ENCODE measurements at places on chromosomes 1 and 21.

DNA sequence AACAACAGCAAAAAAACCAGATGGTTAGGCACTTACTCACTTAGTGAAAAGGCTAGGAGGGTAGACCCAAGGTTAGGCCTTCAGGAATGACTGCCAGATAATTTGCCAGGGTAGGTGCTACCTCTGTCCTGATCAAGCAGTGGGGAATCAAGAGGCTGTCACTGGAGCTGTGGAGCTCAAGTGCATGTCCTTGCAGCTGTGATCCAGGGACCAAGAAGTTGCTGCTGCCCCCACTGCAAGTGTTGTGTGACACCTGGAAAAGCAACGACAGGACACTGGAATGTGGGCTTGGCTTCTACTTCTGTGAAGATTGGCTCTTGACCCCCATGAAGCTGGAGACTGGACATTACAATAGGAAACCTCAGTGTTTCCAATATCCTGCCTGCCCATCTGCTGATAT is 72.1 kb downstream of the PEX14 start:
- peak; percentile 78 for DNase-seq

DNA sequence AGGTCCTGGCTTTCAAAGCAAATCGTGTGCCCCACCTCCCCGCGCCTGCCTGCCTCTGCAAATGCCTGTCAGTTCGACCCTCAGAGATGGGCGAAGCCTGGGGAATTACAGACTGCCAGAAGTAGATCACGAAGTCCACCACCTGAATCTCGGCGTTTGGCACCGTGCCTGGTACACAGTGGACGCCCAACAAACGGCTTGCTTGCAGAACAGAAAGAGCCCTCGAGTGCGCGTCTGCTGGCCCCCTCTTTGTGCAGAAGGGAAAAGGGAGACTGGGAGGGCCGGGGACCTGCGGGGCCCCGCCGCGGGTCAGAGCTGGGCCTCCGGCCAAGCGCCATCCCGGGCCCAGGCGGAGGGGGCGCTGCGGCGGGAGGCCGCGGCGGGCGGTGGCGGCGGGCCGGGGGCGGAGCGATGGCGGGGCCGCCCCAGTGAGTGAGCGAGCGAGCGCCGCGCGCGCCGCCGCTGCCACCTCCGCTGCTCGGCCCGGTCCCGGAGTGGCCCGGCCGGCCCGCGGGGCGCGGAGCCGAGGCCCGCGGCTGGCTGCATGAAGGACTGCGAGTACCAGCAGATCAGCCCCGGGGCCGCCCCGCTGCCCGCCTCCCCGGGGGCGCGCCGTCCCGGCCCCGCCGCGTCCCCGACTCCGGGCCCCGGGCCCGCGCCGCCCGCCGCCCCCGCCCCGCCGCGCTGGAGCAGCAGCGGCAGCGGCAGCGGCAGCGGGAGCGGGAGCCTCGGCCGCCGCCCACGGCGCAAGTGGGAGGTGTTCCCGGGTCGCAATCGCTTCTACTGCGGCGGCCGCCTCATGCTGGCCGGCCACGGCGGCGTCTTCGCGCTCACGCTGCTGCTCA is at the start of gene ZDHHC18:
Gene ZDHHC18, plus strand, starts transcription at position 428 of the 845 bp plus-strand sequence. Its CDS starts 117 bp downstream, at position 545.
- peak; percentile 79 for DNase-seq

GRCh38 chr1:95003433-95003738 is 69.4 kb downstream of the ALG14 start:
- no peak for DNase-seq

DNA sequence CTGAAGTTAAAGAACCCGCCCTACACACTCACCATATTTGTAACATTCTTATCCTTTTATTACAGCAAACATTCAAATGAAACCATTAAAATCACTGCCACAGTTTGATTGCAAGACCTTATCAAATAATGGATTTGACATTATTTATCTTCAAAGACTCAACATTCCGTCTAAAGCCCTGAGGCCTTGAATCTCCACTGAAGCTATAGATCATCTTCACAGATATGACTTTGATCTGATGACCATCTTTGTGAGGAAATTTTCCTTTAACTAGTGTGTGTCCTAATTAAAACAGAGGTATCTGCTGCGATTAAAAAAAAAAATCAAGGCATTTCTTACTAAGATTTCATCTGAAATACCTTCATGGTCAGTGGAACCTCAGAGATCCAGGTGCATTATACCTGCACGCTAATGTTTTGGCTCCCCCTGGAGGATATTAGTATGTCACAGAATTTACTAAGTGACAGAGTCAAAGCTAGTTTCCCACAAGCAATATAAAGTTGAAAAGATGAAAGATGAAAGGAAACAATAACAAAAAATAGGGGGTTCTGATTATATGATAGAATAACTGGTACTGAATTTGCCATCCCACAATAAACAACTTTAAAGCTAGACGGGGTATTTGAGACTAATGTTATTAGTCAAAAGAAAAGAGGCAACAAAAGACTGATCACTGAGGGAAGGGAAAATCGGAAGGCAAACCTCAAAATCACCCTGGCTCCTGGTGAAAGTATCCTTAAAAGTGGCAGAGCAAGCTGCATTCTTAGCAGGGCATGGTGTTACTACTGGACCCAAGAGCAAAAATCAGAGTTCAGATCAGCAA is 923.4 kb downstream of the NCAM2 start:
- DNase-seq, result no peak

- peak; percentile 7 for DNase-seq
These were observed 170.8 kb downstream of the NFIA start for GRCh38 chr1:61253059-61253735.

- no peak for DNase-seq
These were observed at the start of gene TBX19 for GRCh38 chr1:168280296-168280927. Gene TBX19, plus strand, starts transcription at chr1:168280877. Its CDS starts 214 bp downstream, at chr1:168281091.

DNA sequence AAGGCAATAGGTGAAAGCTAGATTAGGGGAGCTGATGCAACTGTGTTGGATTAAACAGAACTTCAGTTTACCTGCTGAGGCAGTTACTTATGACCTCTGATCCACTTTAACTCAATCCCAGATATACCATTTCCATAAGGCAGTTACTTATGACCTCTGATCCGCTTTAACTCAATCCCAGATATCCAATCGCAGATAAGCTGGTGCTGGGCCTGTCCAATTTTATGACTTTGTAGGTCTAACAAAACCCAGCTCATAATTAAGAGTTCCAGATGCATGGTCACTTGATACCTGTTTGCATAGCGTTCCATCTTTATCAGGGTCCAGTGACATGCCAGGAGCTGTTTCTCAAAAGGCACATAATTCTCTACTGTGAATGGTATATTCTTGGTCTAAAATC is 396.0 kb downstream of the AGBL4 start:
- no peak for DNase-seq

- no peak for DNase-seq
These were observed 1.2 kb downstream of the WNT4 start for GRCh38 chr1:22141554-22142314.

DNA sequence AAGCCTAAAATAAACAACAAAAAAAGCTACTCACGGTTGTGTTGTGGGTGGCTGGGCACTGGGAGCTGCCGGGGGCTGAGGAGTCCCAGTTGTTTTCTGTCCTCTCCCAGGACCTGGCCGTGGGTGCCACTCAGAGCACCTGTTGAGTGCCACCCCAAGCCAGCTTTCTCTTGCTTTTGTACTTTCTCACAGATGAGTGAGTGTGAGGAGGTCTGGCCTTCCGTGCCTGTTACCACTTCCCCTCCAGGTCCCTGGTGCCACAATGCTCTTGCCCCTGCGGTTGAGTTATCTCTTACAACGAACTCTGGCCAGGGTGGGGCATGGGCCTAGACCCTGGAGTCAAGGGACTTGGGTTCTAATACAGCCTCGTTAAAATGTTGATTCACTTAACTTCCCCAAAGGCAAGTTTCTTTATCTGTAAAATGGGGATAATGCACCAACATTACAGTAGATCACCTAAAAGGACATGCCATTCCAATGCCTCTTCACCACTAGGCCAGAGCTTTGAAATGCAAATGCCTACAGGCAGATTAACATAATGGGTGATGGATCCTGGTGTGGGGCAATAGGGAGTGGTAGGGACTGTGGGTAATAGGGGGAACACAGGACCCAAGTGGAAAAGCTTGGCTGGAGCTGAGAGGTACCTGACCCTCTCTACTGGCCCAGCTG is at the start of gene CNR2:
Gene CNR2, minus strand, starts transcription at position 151 of the 669 bp plus-strand sequence. CDS start 37,745 bp downstream, outside the sequence.
- DNase-seq, result no peak

- DNase-seq, result peak; percentile 49
These were observed 24.5 kb downstream of the CXADR start for GRCh38 chr21:17537299-17537698.

DNA sequence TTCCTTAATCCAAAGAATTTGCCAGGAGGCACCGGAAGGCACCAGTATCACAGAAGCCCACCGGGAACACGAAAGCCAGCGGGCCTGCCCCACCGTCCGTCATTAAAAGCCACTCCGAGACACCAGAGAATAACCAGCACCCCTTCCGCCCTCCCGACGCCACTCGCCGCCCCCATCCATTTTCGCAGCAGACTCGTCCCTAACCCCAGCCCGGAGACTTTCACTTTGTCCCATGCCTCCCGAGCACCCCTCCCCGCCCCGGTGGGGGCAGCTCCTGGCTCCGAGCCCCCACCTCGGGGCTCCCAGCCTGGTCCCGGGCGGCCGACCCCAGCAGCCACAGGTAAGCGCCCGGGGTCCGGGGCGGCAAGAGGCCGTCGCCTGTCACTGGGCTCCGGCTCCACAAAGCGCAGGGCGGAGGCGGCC is 105.4 kb downstream of the SLC45A1 start:
- DNase-seq, result no peak

- no peak for DNase-seq
These were observed 535.5 kb downstream of the LRRIQ3 start for GRCh38 chr1:73662526-73662925.

DNA sequence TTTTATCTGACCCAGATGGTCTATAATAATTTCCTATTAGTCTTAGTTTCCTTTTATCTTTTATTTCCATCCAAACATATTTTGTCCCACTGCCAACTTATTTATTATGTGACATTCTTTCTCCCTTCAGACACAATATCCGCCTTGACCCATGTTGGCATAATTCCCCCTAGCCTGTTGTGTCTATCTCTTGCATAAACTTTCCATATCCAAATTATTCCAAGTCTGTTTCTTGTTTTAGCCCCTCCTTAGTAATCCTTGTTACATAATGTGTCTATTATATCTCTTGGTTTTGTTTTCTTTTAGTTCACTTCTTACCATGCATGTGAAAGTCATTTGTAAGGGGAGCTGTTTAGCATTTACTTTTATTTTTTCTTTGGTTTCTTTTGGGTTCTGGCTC is 81.6 kb upstream of the CACHD1 start:
- no peak for DNase-seq

DNA sequence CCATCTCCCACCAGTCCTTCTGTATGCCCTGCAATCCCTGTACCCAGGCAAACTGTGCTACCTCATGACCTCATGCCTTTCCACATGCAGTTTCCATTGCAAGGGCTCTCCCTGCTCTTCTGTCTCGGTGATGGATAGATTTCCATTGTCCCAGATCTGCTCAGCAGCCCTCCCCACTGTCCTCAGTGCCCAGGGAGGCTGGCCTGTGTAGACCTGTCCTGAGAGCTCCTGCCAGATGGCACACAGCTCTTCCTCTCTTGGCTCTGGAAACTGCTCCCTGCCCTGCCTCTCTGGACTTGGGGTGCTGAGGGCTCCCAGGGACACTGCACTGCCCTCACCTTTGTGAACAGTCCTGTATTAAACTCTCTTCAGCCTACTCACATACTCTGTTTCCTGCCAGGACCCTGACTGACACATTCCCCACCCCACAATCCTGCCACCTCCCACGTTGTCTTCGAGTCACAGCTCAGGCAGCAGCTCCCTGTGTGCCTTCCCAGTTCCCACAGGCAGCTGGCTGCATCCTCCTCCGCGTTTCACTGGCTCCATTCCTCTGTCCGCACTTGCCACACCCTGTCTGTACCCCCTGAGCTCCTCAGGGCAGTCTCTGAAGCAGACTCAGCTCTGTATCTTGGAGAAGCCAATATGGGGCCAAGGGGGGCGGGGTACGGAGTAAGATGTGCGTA is 57.0 kb downstream of the SPATA46 start:
- no peak for DNase-seq

DNA sequence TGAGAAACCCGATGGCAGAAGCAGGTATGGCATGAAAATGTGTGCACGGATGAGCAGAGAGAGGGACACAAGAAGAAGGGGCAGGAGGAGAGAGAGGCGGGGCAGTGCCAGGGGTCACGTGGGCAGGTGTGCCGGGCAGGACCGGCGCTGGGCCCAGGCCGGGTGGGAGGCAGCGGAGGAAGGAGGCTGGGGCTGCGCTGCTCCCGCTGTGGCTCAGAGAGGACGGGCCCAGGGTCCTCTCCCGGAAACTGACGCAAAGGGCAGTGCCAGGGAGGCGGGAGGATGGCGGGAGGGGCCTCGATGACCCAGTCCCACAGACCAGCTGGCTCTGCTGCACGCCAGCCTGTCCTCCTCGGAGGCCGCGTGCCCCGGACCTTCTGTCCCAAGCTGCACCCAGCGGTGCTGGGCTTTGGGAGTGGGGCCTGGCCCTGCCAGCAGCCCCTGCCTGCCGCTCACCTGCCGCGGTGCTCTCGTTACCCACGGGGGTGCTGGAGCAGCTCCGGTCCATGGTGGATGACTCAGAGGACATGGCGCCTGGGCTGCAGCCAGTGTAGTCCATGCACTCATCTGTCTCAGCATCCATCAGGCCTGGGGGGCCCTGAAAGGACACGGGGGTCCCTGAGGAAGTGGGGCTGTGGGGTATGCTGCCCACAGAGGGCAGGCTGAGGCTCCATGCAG is 153.9 kb downstream of the CASZ1 start:
- DNase-seq, result no peak

DNA sequence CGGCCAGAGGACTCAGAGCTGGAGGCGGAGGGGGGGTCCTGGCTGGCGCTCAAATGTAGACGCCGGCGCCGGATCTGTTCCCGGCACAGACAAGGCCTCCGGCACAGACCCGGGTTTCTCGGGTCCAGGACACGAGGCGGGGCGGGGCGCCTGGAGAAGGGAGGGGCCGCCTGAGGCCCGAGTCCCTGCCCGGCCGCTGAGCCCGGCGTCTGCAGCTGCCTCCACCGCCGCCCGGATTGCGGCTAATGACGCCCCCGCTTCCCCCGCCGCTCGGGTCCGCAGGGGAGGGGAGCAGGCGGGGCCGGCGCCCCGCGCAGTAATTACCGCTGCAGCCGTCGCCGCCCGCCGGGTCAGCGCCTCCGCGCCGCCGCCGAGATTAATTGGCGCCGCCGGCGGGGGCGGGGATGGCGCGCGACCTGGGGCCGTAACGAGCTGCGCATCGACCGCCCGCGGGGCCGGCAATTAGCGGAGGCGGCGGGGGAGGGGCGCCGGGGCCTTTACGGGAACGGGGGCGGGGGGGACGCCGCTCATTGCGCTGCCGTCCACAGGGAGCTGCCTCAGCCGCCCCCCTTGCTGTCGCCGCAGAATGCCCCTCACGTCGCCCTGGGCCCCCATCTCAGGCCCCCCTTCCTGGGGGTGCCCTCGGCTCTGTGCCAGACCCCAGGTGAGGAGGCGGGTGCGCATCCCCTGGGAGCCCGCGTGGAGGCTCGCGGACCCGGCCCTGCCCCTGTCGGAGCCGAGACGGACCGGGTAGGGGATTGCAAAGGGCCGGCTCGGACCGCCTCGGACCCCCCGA is 17.3 kb downstream of the NOC2L start:
- DNase-seq, result peak; percentile 58

DNA sequence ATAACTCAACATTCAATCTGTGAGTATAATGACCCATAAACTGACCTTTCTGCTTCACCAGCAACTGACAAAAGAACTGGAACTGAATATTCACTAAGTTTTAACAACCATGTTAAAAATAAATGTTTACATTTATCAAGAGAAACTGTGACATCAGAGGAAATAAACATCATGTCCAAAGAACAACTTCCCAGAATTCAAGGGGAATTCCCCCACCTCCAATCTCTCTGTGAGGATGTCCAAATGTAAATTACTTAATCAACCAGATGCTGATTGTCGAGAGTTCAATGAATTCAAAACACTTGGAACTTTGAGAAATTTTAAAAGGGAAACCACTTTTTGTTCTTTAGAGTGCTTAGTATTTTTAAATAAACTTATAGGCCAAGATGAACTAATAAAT is 365.6 kb upstream of the ADGRL2 start:
- DNase-seq, result no peak

Measured in trophoblast cell (in vitro differentiated cells and primary cell).